Mucosa of descending colon (tissue), 3 donors: ENCODE measurements at places on chromosomes 4 and X. TPM values are rescaled to one million over a fixed set of nuclear protein-coding genes. Genes with fewer than 3 reads are reported as not detected.

DNA sequence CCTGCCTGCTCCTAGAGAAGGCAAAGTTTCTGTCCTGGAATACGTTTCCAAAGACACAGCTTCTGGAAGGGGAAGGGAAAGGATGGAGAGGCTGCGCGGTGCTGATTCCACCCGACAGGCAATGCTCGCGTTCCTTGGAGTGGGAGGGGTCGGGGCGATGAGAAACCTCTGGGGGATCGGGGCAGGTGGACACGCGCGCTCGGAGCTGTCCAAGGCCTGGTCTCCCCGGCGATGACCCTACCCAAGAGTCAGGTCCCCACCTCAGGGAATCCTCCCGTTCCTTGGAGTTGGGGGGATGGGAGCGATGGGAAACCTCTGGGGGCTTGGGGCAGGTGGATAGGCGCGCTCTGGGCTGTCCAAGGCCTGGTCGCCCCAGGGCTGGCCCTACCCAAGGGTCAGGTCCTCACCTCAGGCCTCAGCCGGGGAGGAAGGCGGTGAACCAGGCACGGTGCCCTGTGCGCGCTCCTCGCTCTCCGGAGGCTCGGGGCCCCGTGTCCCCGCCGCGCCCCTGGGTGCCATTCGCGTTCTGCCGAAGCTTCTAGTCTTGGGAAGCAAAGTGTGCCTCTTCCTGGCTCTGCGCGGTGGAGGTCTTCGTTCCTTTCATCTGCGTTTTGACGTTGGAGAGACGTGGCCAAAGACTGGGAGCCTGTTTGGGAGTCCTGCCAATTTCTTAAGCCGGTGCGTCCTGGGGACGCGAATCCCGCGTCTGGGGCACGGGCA lies 10.6 kb upstream of the SHOX start:
- no peak for DNase-seq

GRCh38 chr4:46386570-46386969 lies 3.4 kb downstream of the GABRA2 start:
- DNase-seq: no peak

GRCh38 chr4:148563684-148564083 lies 121.5 kb upstream of the NR3C2 start:
- DNase-seq: no peak

GRCh38 chr4:176753049-176753448 lies 39.7 kb downstream of the VEGFC start:
- no peak for DNase-seq

DNA sequence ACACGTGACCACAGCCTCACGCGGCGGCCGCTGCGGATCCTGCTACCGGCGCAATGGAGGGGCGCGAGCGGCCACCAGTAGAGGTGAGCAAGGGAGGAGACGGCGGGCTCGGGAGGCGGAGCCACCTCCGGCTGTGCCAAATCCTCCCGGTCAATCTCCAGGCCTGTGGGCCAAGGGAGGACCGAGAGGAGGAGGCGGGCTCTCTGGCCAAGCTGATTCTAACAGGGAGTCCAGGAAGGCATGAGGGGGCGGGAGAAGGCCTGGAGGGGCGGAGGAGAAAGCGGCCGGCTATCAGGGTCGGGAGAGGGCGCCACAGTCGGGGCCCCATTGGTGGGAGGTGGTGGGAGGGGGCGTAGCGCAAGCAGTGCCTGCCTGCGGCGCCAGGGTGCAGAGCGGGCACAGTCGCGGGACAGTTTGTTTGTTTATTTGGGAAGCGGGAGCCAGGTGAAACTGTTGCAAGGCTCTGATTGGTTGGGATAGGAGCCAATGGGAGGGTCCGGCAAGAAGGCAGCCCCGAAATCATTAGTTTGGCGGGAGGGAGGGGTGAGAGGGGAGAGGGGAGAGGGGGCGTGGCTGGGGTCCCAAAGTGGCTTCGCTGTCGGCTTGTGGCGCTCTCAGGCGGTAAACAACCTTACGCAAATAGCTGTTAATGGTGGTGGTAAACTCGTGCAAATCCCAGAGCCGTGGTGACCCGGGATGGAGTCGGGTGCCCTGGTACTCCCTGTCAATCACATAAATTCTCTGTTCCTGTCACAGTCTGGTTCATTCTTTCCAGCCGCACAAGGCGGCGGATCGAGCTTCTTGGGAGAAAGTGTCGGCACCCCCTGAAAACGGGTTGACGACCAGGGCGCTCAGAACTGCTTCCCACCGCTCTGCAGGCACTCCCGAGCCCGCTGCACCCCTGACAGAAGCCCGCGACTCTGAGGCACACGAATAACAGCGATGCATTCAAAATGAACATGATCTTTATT lies at the start of gene IRS4:
Gene IRS4, minus strand, starts transcription at position 55 of the 971 bp plus-strand sequence.
- DNase-seq: no peak

GRCh38 chr4:24076811-24077210 lies 187.0 kb upstream of the PPARGC1A start:
- no peak for DNase-seq

GRCh38 chrX:12892716-12893115 lies 13.7 kb upstream of the TLR8 start:
- DNase-seq: no peak

DNA sequence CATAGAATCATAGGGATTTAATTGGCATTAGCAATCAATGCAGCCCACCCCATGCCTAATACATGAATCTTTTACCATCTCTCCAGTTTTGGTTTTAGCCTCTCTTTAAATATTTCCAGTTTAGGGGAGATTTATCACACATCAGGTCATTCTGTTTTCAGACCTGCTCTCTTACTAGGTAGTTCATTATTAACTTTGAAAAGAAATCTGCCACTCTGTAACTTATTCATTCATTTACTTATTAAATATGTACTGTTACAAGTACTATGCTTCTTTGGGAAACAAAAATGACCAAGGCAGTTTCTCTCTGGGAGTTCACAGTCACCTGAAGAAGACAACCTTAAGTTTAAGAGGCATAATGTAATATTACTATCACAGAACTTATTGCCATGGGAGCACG lies 62.1 kb downstream of the USO1 start:
- DNase-seq: no peak

LNX1 gene
- total RNA-seq: 8.2 TPM

ACE2 gene
- 23.2 TPM for total RNA-seq

GPR173 gene
- 0.38 TPM for total RNA-seq

CABS1 gene
- not detected for total RNA-seq

CFAP99 gene
- 1.2 TPM for total RNA-seq

NAA11 gene
- not detected for total RNA-seq
